ENCODE measurements at places on chromosomes 7 and 10.

- ATAC-seq = peak; percentile 76
Measured at GRCh38 chr7:1647961-1648672, 22.0 kb upstream of the ELFN1 start.

DNA sequence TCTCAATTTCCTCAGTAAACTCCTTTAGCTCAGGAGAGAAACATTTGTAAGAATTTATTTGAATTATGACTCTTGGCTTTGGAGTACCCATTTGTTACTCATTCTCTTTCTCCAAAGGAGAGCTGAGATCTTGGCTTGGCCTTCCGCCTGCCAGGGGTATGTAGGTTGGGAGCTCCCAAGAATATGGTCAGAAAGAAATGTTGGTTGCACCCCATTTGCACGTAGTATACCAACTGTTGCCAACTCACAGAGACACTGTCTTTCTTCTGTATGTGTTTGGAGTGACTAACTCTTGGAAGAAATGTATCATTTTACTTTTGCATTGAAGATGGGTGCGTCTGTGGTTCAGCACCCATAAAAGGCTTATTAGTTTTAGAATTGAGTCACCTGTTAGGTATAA is 708.5 kb upstream of the SORCS1 start:
- ATAC-seq = no peak

DNA sequence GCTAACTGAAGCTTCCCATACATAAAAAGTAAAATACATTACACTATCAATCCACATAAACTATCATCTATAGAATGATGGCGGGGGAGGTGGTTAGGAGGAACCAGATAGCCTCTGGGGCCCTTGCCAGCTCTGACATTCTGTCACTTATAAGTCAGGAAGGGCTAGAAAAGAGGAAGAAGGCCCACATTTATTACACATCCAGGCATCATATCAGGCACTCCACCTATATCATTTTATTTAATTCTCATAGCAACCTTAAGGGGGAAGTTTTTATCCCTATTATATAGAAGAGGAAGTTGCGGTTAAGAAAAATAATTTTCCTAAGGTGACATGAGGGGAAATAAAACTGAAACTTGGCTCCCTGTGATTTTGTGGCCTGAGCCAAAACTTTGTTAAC is 29.9 kb downstream of the HEPACAM2 start:
- ATAC-seq = no peak

- no peak for ATAC-seq
Measured at GRCh38 chr7:106344211-106344610, 59.4 kb upstream of the NAMPT start.

- ATAC-seq = no peak
Measured at GRCh38 chr10:126844406-126844805, 60.8 kb upstream of the DOCK1 start.

DNA sequence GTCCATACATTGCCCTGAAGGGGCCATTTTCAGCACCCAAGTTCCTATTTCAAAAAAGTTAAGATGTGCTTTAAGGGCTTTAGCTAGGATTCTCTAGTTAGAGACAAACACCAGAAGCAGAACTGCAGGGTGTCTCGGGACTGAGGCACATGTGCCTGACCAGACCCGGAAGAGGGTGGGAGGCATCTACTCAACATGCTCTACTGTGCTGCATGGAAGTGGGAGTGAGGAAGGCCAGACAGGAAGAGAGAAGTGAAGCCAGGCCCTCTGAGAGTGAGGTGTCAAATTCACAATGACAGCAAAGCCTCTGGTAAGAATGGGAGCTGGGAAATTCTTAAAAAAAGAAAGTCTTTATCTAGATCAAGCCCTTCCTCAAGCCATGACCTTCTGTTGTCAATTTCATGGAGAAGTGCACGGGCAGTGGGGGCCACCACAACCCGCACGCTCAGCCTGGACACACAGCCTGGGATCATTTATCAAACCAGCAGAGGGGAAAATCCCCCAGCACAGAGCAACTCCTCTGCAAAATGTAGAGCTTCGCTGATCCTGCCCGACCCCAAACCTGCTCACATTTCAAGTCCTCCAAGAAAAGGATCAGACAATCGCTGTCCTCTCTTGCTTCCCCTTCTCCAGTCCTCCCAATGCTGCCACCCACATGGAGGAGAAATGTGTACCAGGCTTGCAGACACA is 38.7 kb downstream of the PLXNA4 start:
- ATAC-seq = no peak

DNA sequence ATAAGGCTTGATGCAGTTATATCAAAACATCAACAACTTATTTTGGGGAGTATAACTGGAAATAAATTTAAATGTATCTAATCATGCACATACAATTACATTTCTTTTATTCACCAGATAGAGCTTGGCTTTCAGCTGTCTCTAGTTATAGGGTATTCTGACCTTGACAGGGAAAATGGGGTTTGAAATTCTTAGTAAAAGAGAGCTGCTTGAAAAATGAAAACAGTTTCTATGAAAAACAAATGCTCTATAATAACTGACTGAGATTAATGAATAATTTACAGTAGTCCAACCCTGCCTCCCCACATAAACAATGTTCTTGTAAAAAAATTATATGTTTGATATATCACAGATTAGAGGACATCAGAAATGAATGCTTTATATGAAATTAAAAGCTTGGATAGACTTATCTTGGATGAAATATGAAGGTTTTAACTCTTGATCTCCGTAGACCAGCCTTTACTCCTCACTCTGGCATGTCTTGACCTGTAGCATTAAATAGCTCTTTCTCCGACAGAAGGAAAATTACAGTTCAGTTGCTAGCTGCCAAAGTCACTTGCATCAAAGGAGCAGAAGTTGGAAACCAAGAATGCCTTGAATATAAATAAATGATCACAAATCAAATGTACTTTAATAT is 32.1 kb downstream of the VWC2 start:
- no peak for ATAC-seq

GRCh38 chr10:43885252-43885651 is 236.6 kb upstream of the ZNF32 start:
- no peak for ATAC-seq

GRCh38 chr10:11595395-11595692 is 16.1 kb downstream of the USP6NL start:
- no peak for ATAC-seq

DNA sequence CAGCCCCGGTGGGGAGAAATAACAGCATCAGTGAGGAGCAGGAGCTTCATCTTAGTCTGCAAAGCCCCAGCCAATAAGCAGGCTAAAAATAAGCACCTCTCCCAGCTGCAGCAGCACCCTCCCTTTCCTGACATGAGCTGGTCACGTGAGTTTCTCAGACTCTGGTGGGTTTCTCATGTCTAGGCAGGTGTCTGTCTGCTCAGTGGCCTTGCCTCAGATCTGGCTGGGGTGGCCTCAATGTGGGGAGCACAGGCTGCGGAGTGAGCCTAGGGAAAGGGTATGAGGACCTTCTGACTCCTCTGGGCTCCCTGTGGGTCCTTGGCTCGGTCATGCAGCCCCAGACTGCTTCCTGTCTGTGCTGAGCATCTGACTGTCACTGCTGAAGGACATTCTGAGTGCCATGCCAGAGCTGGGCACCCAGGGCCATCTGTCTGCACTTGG is 81.6 kb upstream of the LRRC4 start:
- peak; percentile 13 for ATAC-seq

DNA sequence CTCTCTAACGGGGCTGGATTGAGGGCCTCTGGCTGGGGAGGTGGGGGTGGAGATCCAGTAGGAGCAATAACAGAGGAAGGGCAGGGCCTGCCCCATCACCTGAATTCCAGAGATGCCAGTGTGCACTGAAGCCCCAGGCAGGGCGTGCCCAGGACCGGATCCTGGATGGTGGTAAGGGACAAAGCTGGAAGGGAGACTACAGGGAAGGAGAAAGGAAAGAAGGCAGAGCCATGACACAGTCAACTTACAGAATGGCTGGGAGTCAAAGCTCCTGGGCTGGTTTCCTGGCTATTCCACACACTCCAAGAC is 666 bp downstream of the TMEM139 start:
- ATAC-seq = no peak

GRCh38 chr7:136070736-136071505 is 93.8 kb upstream of the MTPN start:
- no peak for ATAC-seq

GRCh38 chr7:27367179-27367932 is 124.8 kb downstream of the EVX1 start:
- ATAC-seq = no peak

GRCh38 chr7:11345621-11346020 is 371.9 kb downstream of the PHF14 start:
- no peak for ATAC-seq

- no peak for ATAC-seq
Measured at GRCh38 chr10:87974769-87975168, 111.3 kb downstream of the PTEN start.

GRCh38 chr7:132755538-132756483 is 179.5 kb upstream of the PLXNA4 start:
- peak; percentile 68 for ATAC-seq

DNA sequence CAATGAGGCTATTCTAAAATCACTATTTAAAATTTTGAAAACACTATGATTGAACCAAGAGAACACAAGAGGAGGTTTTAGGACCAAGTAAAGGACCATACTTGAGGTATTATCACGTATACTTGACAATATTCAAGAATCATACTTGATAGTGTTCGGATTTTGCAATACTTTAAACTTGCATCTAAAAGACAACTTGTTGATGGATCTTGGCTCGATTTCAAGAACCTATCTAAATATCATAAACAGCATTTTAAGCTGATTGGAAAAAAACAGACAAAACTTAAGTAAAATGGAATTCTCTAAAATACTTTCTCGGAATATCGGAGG is 1.3 kb downstream of the NAMPT start:
- ATAC-seq = no peak

GRCh38 chr7:155843426-155844018 is 31.3 kb upstream of the SHH start:
- no peak for ATAC-seq

GRCh38 chr10:58952747-58953466 is 223.5 kb upstream of the PHYHIPL start:
- ATAC-seq = peak; percentile 75

DNA sequence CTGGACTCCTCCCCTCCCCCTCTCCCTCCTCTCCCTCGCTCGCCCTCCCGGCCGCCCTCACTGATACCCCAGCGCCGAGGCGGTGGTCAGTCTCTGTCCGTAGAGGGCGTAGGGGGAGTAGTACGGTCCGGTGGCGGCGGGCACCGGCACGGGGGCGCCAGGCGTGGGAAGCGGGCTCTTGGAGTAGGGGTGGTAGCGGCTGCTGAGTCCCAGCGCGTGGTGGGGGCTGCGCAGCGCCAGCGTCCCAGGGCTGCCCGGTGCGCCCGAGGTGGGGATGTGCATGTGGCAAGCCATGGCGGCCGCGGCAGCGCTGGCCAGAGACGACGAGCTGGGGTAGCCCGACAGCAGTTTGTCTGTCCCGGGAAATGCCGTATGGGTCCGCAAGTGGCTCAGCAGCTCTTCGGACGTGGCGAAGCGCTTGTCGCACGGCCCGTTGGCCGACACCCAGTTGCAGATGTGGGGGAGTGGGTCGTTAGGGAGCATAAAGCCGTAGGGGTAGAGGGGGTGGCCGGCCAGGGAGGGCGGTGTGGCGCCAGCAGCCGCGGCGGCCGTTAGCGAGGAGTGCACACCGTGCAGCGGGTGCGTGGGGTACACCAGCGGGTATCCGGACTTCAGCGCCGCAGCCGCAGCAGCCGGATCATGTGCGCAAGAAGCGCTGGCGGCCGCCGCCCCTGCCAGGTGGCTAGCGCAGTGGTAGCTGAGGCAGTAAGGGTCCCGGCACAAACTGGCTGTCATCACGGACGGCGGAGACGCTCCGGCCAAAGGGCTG is 2.7 kb downstream of the ZNF503 start:
- ATAC-seq = no peak

GRCh38 chr7:18724318-18724717 is 228.8 kb downstream of the HDAC9 start:
- no peak for ATAC-seq

DNA sequence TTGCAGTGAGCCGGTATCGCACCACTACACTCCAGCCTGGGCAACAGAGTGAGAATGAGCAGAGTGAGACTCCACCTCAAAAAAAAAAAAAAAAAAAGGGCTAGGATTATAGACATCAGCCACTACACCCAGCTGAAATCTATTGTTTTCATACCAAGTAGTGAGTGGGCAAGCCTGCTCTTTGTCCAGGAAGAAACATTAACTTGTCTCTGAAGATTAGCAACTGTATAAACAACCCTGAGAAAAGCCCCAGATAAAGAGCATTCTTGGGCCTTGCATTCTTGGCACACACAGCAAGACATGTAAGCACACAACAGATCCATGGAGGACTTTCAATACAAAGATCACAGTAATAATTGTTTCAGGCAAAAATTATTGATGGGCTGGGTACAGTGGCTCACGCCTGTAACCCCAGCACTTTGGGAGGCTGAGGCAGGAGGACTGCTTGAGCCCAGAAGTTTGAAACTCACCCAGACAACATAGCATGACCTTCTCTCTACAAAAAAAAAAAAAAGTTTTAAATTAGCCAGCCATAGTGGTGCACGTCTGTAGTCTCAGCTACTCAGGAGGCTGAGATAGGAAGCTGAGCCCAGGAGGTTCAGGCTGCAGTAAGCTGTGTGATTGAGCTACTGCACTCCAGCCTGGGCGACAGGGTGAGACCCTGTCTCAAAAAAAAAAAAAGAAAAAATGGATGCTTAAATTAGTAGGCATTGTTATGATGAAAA is 4.4 kb downstream of the PSPH start:
- ATAC-seq = no peak

- ATAC-seq = peak; percentile 94
Measured at GRCh38 chr10:24360282-24361127, 151.6 kb downstream of the KIAA1217 start.

DNA sequence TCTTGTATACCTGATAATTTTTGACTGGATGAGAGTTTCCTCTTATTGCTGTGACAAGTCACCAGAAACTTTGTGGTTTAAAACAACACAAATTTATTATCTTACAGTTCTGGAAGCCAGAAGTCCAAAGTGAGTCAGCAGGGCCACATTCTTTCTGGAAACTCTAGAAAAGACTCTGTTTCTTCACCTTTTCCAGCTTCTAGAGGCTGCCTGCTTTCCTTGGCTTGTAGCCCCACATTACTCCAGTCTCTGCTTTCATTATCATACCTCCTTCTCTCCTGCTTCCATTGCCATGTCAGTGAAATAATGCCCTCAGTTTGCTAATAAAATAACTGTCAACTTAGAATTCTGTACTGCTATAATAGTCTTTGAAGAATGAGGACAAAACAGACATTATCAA is 65.3 kb downstream of the VCL start:
- no peak for ATAC-seq

GRCh38 chr10:71845410-71846405 is 5.3 kb downstream of the PSAP start:
- ATAC-seq = no peak

DNA sequence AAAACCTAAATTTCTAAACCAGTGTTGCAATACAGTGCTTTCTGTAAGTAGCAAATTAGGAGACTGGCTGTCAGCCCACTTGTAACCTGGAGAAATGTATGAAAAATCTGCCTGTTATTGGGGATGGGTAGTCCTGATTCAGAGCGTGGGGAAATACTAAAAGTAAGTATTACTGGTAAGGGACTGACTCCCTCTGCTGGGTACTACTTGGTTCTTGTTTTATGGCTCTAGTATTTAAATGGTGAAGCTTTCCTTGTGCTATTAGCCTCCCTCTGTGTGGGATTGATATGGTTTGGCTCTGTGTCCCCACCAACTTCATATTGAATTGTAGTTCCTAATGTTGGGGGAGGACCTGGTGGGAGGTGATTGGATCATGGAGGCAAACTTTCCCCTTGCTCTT is 886.1 kb downstream of the SORCS1 start:
- ATAC-seq = no peak

- ATAC-seq = no peak
Measured at GRCh38 chr7:50688226-50688590, 94.5 kb downstream of the GRB10 start.

GRCh38 chr10:60728056-60728455 is 50.2 kb upstream of the CDK1 start:
- ATAC-seq = no peak

GRCh38 chr10:80161321-80162083 is 29.0 kb downstream of the PLAC9 start:
- no peak for ATAC-seq
